ENCODE measurements at places on chromosomes 4 and X. TPM values are rescaled to one million over a fixed set of nuclear protein-coding genes. Genes with fewer than 3 reads are reported as not detected.

The CENPC gene
- 29.2 TPM for total RNA-seq

The CNKSR2 gene
- 7.4 TPM for total RNA-seq

The ZCCHC18 gene
- total RNA-seq = 0.76 TPM

The CSAG2 gene
- total RNA-seq = not detected

The BEND2 gene
- not detected for total RNA-seq

The PLK4 gene
- 41.2 TPM for total RNA-seq

The SPANXD gene
- not detected for total RNA-seq

The IQCM gene
- not detected for total RNA-seq

The MAGT1 gene
- 44.4 TPM for total RNA-seq

The BCAP31 gene
- 166 TPM for total RNA-seq

The ADAM29 gene
- total RNA-seq = not detected

The RASGEF1B gene
- total RNA-seq = 3.6 TPM

GRCh38 chrX:13719192-13719856 lies 15.1 kb downstream of the TRAPPC2 start:
- peaks cover 33% of the 10 kb centered on the region for H3K4me1 ChIP-seq
- no peaks in the 10 kb centered on the region for H3K27me3 ChIP-seq
- H3K4me3 ChIP-seq = no peak overlapping the region
- no peak for DNase-seq
- H3K27ac ChIP-seq = no peak overlapping the region
- H3K36me3 ChIP-seq = peaks cover 31% of the 10 kb centered on the region

GRCh38 chr4:47704693-47705325 lies 133.1 kb downstream of the CORIN start:
- H3K4me3 ChIP-seq = no peak overlapping the region
- DNase-seq = no peak
- H3K27ac ChIP-seq = no peak overlapping the region
- no peaks in the 10 kb centered on the region for H3K4me1 ChIP-seq
- peaks cover 28% of the 10 kb centered on the region for H3K27me3 ChIP-seq
- H3K36me3 ChIP-seq = no peaks in the 10 kb centered on the region

DNA sequence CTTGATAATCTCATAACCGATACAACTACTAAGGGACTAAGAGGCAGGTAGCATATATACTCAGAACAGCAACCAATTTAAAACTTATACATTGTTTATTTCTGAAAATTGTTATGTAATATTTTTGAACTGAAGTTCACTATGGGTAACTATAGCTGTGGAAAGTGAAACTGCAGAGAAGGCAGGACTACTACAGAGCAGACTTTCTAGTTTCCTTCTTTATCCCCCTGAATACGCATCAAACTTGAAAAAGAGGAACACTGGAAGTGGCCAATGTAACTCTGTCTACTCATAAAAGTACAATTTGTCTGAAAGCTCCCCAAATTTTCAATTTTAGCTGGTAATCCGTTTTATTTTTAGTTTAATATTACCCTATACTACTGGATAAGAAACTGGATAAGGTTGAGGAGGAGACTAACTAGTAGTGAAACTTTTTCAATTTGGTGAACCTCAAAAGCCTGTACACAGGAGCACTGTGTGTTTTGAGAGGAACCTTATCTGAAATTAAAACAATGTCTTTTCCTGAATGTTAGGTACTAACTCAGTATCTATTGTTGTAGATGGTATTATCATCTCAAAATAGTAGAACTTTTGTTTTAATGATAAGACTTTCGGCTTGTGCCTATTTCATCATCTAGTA lies 225.8 kb downstream of the GABRG1 start:
- no peak overlapping the region for H3K27ac ChIP-seq
- no peak for DNase-seq
- H3K36me3 ChIP-seq = no peaks in the 10 kb centered on the region

GRCh38 chr4:1368421-1369090 lies 21.5 kb downstream of the UVSSA start:
- no peaks in the 10 kb centered on the region for H3K27me3 ChIP-seq
- peaks cover 2% of the 10 kb centered on the region for H3K36me3 ChIP-seq
- H3K27ac ChIP-seq = no peak overlapping the region
- no peak overlapping the region for H3K4me3 ChIP-seq

- H3K4me3 ChIP-seq = no peak overlapping the region
- H3K36me3 ChIP-seq = no peaks in the 10 kb centered on the region
- no peaks in the 10 kb centered on the region for H3K27me3 ChIP-seq
- H3K4me1 ChIP-seq = no peaks in the 10 kb centered on the region
- DNase-seq = no peak
- H3K27ac ChIP-seq = no peak overlapping the region
Measured at GRCh38 chrX:6667048-6667768, 132.3 kb upstream of the VCX3A start.

GRCh38 chrX:10070714-10071436 lies 85.9 kb upstream of the CLCN4 start:
- no peak for DNase-seq
- peaks cover 17% of the 10 kb centered on the region for H3K36me3 ChIP-seq
- H3K4me3 ChIP-seq = no peak overlapping the region
- peak overlapping the region; percentile 34 for H3K27ac ChIP-seq
- H3K4me1 ChIP-seq = peaks cover 9% of the 10 kb centered on the region

DNA sequence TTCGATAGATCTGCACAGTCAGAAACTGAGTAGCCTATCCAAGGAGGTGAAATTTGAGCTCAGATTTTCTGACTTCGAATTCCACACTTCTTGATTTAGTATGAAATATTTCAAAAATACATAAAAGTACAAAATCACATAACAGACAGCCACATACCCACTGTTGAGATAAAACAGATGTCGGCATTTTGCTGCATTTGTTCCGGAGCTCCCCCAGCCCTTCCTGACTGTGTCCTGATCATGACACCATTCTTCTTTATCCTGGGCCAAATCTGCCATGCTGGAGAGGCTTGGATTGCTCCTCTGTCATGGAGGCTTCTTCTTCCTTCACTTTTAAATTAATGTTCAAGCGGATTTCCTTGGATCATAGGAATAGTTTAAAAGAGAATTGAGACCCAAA lies 124.2 kb upstream of the RBPJ start:
- DNase-seq = no peak
- H3K27ac ChIP-seq = peak overlapping the region; percentile 95
- peaks cover 89% of the 10 kb centered on the region for H3K4me1 ChIP-seq
- H3K4me3 ChIP-seq = peak overlapping the region; percentile 6
- H3K27me3 ChIP-seq = no peaks in the 10 kb centered on the region
- H3K36me3 ChIP-seq = peaks cover 19% of the 10 kb centered on the region

GRCh38 chrX:77404419-77404818 lies 42.8 kb upstream of the FGF16 start:
- no peak for DNase-seq
- no peak overlapping the region for H3K4me3 ChIP-seq
- no peaks in the 10 kb centered on the region for H3K36me3 ChIP-seq
- no peaks in the 10 kb centered on the region for H3K4me1 ChIP-seq
- no peak overlapping the region for H3K27ac ChIP-seq

DNA sequence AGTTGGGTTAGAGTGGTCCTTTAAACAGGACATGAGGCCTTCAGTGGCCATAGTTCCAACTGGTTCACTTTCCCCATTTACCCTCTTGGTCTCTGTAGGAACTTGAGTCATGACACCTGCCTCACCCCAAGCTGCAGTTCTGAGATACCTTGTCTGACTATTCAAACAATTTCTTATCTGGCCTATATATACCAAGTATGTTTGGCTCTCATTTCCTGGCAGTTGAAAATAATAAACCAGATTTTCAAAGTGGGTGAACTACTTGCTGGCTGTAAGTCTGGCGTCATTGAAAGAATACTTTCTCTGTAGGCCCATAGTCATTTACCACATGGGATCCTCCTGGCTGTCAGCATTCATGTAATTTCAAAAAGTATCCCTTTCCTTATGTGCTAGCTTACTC lies 228.8 kb downstream of the SHROOM3 start:
- peaks cover 7% of the 10 kb centered on the region for H3K4me1 ChIP-seq
- no peaks in the 10 kb centered on the region for H3K36me3 ChIP-seq
- H3K27ac ChIP-seq = no peak overlapping the region
- DNase-seq = no peak

GRCh38 chr4:152976212-152976761 lies 40.2 kb downstream of the FHDC1 start:
- peaks cover 3% of the 10 kb centered on the region for H3K27me3 ChIP-seq
- no peak overlapping the region for H3K27ac ChIP-seq
- H3K4me3 ChIP-seq = no peak overlapping the region
- no peak for DNase-seq

DNA sequence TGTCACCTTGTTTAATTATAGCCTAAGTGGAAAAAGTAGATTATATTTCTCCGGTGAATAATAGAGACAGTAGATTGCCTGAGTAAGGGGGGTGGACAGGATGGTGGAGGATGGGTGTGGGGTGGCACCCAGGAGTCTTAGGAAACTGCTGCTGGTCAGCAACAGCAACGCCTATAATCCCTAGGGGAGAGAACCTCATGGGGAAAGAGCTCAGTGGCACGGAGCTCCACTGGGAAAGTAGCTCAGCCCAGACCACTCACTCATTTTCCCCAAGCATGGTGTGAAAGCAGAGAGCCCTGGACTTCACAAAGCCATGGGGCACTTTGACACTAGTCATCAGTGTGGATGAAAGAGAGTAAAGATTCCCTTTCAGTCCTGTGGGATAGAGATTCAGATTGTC lies 31.1 kb downstream of the METTL14 start:
- DNase-seq = no peak
- H3K4me3 ChIP-seq = no peak overlapping the region
- no peak overlapping the region for H3K27ac ChIP-seq
- peaks cover 21% of the 10 kb centered on the region for H3K36me3 ChIP-seq

DNA sequence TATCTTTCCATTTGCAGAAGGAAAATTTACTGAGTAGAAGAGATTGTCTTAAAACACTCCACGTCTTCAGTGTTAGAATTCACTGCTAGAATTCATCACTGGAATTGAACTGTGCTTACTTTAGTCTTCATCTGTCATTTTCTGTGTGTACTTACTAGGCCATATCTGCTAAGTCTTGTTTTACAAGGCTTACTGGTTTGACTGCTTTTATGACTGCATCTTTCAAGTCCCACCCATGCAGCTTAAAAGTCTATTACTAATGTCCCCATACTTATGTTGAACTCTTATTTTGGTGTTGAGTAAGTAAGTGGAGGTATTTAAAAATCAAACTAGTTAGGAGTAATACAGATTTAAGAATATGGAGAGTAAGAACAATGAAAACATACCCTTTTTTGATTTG lies 14.6 kb downstream of the CLCN3 start:
- no peak for DNase-seq
- peaks cover 40% of the 10 kb centered on the region for H3K36me3 ChIP-seq
- no peaks in the 10 kb centered on the region for H3K27me3 ChIP-seq
- H3K27ac ChIP-seq = no peak overlapping the region
- peaks cover 19% of the 10 kb centered on the region for H3K4me1 ChIP-seq

GRCh38 chr4:147586032-147586431 lies 31.2 kb upstream of the TMEM184C start:
- H3K27me3 ChIP-seq = peaks cover 12% of the 10 kb centered on the region
- no peak overlapping the region for H3K4me3 ChIP-seq
- no peak for DNase-seq
- no peaks in the 10 kb centered on the region for H3K36me3 ChIP-seq

DNA sequence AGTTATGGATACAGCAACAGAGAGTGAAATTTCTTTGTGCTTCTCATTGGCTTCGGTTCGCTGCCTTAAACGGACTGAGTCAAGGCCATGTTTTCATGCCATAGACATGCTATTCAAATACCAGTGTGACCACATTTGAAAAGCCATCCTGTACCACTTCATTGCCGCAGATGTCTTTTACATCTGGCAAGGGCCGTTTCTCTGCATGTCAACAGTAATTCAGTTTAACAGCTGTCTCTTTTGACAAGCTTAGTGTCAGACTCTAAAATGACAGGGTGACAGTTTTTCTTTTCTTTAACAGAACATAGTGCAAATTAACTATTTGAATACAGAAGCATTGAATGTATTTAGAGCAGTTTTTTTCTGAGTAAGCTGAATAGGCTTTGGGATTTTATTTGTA lies 362.2 kb upstream of the POU3F4 start:
- no peak overlapping the region for H3K4me3 ChIP-seq
- H3K36me3 ChIP-seq = no peaks in the 10 kb centered on the region
- no peak for DNase-seq
- no peaks in the 10 kb centered on the region for H3K27me3 ChIP-seq

- H3K36me3 ChIP-seq = no peaks in the 10 kb centered on the region
- H3K4me1 ChIP-seq = no peaks in the 10 kb centered on the region
Measured at GRCh38 chr4:83932750-83933391, 397.0 kb downstream of the GPAT3 start.

DNA sequence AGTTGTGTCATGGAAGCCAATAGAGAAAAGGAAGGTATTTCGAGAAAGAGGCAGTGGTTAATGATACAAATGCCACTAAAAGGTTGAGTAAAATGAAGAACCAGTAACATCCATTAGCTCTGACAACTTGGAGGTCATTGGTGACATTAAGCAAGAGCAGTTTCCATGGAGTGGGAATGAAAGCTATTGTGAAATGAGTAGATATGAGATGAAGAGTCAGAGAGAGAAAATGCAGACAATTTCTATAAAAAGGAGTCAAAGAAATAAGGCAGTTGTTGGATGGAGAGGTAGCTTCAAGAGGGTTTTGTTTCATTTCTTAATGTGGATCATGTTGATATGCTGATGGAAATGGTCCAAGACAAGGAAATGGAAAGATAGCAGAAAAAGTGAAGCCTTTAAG lies 9.6 kb upstream of the AMTN start:
- H3K27ac ChIP-seq = no peak overlapping the region
- no peaks in the 10 kb centered on the region for H3K4me1 ChIP-seq
- no peak overlapping the region for H3K4me3 ChIP-seq

- H3K27ac ChIP-seq = no peak overlapping the region
- no peak overlapping the region for H3K4me3 ChIP-seq
- no peak for DNase-seq
- no peaks in the 10 kb centered on the region for H3K36me3 ChIP-seq
Measured at GRCh38 chr4:31051151-31051550, 331.0 kb downstream of the PCDH7 start.

DNA sequence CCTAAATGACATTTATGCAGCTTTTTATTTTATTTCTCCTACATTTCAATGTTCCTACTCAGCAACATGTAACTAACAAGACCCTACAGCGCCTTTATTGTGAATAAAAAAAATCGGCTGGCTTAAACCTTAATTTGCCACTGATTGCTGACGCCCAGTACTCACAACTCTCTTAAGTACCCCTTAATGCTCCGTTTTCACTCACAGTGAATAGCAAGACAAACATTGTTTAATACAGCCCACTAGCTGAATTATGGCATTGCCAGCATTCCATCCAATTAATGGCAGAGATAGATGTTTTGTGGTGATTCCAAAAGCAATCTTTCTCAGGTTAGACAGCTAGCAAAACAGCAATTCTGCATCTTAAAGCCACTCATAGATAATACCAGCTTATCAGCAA lies 61.1 kb downstream of the PPARGC1A start:
- no peak for DNase-seq
- H3K4me3 ChIP-seq = no peak overlapping the region
- H3K27me3 ChIP-seq = no peaks in the 10 kb centered on the region
- no peak overlapping the region for H3K27ac ChIP-seq
- H3K36me3 ChIP-seq = no peaks in the 10 kb centered on the region

GRCh38 chr4:87843936-87844335 lies 11.2 kb downstream of the MEPE start:
- no peak overlapping the region for H3K4me3 ChIP-seq
- DNase-seq = no peak
- no peaks in the 10 kb centered on the region for H3K36me3 ChIP-seq
